ENCODE measurements at places on chromosomes 11 and 22.

DNA sequence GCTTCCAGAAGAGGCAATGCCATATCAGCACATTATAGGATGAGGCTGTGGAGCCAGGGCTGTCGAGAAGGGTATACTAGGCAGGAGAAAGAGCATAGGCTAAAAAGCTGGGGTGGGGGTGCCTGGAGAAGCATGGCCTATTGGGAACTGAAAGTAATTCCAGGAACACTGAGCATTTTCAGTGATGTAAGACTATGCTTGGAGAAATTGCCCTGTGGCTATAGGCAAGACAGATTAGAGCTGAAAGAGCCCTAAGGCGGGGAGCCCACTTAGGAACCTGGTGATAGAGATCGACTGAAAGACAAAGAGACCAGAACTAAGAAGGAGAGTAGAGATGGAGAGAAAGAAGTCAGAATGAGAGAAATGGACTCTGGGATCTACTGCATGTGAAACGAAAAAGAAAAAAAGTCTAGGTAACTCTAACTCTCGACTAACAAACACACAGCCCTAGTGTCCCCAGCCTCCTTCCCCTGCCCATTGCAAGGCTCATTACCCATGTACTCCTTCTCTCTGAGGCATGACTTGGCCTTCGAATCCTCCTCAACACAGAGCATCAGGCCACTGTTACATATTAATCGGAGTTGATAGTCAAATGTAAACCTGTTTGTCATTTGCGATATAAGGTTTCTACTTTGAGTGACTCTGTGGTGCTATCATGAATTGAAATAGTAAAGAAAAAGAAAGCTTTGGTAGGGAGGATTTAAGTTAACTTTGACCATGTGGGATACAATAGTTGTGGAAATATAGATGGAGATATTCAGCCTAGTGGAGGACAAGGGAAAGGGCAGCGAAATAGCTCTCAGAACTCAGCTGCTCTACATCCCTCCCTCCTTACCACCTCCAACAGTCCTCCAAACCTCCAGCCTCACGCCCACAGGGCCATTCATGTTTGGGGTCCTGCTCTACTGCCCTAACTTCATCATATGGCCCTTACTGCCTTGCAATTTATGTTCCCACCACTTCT, 52.3 kb upstream of the BMAL1 start:
- no peak for DNase-seq
- H3K27ac ChIP-seq: no peak overlapping the region
- no peaks in the 10 kb centered on the region for H3K36me3 ChIP-seq
- H3K4me3 ChIP-seq: no peak overlapping the region
- H3K4me1 ChIP-seq: peaks cover 2% of the 10 kb centered on the region
- H3K27me3 ChIP-seq: peaks cover 1% of the 10 kb centered on the region

- H3K4me1 ChIP-seq: peaks cover 44% of the 10 kb centered on the region
- no peak for DNase-seq
- no peak overlapping the region for H3K4me3 ChIP-seq
- H3K27me3 ChIP-seq: no peaks in the 10 kb centered on the region
These were observed 24.6 kb downstream of the DCPS start for GRCh38 chr11:126328444-126328843.

DNA sequence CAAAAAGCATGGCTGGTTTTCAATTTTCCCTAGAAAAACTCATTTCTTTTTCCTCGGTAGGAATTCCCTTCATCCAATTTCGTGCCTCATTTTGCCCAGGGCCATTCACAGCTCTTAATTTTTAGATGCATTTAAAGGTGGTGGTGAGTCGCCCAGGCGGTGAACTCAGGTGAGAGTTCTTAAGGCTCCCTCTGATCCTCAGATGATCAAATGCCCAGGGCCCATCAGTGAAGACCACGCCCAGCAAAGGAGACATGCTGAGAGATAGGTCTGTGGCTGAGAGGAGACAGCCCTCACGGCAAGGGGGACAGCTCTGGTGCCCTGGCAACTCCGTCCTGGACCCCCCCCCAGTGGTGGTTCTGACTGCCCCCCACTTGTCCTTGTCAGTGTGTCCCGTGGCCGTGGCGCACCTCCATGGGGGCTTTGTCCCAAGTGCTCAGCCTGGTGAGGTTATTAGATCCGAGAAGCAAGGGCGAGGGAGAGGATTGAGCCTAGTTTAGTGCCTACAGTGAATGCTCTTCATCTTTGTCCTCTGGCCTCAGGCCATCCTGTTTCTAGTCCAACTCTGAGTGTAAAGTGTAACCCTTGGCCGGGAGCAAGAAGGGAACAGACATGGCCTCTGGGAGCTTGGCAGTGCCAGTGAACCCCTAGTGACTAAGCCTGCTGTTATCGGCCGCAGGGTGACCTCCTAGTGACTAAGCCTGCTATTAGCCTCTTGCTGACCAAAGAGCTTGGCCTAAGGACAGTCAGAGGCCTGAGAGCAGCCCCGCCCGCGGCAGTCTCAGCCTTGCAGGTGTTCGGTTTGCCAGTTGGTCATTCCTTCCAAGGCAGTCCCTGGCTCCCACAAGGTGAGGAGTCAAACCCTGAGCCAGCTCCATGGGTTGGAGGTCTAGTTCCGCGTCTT, 83.5 kb downstream of the CTTN start:
- peaks cover 2% of the 10 kb centered on the region for H3K36me3 ChIP-seq
- DNase-seq: no peak
- H3K27ac ChIP-seq: no peak overlapping the region
- no peak overlapping the region for H3K4me3 ChIP-seq
- H3K4me1 ChIP-seq: no peaks in the 10 kb centered on the region
- peaks cover 7% of the 10 kb centered on the region for H3K27me3 ChIP-seq

DNA sequence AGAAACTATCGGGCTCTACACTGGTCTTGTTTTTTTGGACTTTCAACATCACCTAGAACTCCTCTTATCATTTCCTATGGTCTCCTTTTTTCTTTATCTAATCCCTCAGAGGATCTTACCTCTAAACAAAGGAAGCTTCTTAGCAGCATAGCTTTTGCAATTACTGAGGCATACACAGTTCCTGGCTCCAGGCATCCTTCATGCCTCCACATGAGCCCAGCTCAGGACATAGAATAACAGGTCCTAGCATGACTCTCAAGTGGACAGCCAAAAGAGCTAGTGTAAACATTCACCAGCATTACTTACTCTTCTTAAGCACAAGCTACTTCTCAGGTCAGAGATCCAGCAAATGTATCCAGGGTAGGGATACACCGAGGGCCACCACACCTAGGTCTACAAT, 17.1 kb downstream of the CFAP300 start:
- no peaks in the 10 kb centered on the region for H3K4me1 ChIP-seq
- H3K27ac ChIP-seq: no peak overlapping the region
- no peak for DNase-seq

GRCh38 chr22:46996595-46997310, 234.3 kb downstream of the TBC1D22A start:
- H3K36me3 ChIP-seq: peaks cover 26% of the 10 kb centered on the region
- H3K27ac ChIP-seq: peak overlapping the region; percentile 75
- no peaks in the 10 kb centered on the region for H3K27me3 ChIP-seq
- H3K4me3 ChIP-seq: no peak overlapping the region

DNA sequence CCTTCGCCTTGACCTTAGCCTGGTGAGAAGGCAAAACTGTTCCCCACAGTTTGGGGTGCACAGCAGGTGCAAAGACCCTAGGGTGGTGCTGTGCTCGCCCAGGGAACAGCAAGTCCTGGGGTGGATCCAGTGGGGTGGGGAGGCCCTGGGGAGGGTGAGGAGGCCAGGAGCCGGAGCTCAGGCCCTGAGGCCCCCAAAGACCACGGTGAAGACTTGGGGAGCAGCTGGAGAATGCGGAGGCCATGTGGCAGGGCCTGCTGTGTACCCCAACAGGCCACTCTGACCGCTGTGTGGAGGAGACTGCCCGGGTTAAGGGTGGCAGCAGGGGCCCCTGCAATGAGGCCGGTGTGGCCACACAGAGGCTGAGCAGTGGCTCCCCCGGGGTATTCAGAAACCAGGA, 101.1 kb upstream of the RTL6 start:
- no peak overlapping the region for H3K27ac ChIP-seq
- peaks cover 71% of the 10 kb centered on the region for H3K27me3 ChIP-seq

DNA sequence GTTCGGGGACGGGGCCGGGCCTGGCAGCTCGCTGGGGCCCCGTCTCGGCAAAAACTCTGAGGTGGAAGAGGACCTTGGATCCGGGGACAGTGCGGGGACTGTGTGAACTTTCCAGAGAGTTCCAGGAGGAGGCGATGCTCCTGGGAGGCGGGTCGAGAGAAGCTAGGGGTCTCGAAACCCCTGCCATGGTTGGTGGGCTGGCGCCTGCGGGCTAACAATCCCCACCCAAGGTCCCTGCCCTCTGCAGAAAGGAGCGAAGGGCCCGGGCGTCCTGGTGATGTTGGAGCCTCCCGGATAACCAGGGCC, 4.7 kb upstream of the GRK2 start:
- peaks cover 53% of the 10 kb centered on the region for H3K36me3 ChIP-seq
- H3K27ac ChIP-seq: no peak overlapping the region

GRCh38 chr22:27804470-27805297, 3.1 kb upstream of the MN1 start:
- H3K36me3 ChIP-seq: no peaks in the 10 kb centered on the region
- no peak overlapping the region for H3K4me3 ChIP-seq
- peaks cover 50% of the 10 kb centered on the region for H3K27me3 ChIP-seq
- H3K4me1 ChIP-seq: peaks cover 17% of the 10 kb centered on the region
- DNase-seq: no peak

GRCh38 chr11:61602775-61603569, 22.1 kb upstream of the SYT7 start:
- peaks cover 3% of the 10 kb centered on the region for H3K4me1 ChIP-seq
- H3K36me3 ChIP-seq: no peaks in the 10 kb centered on the region
- H3K27ac ChIP-seq: no peak overlapping the region
- no peak overlapping the region for H3K4me3 ChIP-seq
- H3K27me3 ChIP-seq: peaks cover 89% of the 10 kb centered on the region
- DNase-seq: no peak

DNA sequence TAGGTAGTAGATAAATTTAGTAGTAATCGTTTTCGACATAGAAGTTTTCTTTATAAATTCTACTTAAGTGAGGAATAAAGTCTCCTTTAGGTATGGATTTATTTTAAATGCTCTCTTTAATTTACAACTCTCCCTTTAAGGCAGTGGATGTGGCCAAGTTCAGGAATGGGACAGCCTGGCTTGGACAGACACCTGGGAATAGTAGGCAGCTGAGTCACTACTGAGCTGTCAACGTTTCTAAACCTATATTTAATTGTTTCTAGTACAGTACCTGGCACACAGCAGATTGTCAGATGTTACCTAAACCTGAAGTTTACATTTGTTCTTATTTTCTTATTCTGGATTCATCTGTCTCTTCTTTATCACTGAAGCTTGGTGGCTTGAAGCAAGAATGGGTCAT, 85.1 kb downstream of the DEPDC5 start:
- no peaks in the 10 kb centered on the region for H3K27me3 ChIP-seq
- peaks cover 37% of the 10 kb centered on the region for H3K36me3 ChIP-seq
- no peak overlapping the region for H3K4me3 ChIP-seq
- DNase-seq: no peak
- no peaks in the 10 kb centered on the region for H3K4me1 ChIP-seq

DNA sequence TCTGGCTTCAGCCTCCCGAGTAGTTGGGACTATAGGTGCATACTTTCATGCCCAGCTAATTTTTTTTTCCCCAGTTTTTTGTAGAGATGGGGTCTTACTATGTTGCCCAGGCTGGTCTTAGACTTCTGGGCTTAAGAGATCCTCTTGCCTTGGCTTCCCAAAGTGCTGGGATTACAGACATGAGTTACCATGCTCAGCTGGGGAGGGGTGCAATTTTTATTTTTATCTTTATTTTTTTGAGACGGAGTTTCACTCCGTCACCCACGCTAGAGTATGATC, 49.7 kb upstream of the A4GALT start:
- peaks cover 18% of the 10 kb centered on the region for H3K27me3 ChIP-seq
- H3K36me3 ChIP-seq: no peaks in the 10 kb centered on the region
- DNase-seq: no peak
- no peak overlapping the region for H3K4me3 ChIP-seq

GRCh38 chr22:38032681-38033521, 24.3 kb upstream of the PICK1 start:
- peaks cover 2% of the 10 kb centered on the region for H3K4me1 ChIP-seq
- H3K27ac ChIP-seq: no peak overlapping the region
- no peaks in the 10 kb centered on the region for H3K27me3 ChIP-seq

DNA sequence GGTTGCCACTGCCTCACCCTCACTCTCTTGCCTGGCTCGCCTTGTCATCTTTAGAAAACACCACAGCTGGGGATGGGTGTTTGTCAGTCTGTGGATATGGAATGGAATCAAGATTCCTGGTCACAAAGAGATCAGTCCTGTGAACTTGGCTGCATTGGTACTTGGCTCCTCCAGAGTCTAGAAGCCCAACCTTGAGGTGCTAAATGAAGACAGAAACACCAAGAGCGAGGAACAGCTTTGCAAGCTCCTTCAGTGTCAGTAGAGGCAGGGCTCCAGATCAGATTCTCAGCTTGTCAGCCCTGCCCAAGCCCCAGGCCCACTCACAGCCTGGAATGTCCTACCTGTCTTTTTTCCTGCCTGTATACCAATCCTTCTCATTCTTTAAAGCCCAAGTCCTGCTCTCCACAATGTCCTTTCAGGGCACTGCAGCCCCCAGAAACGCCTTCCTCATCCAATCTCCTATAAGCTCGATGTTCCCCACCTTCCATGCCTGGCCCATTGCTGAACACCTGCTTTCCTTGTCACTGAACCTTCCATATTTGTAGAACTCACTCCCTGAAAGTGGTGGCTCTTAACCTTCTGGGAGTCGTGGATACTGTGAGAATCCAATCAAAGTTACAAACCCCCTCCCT, 188.9 kb downstream of the BCR start:
- no peak overlapping the region for H3K4me3 ChIP-seq
- no peak for DNase-seq
- H3K4me1 ChIP-seq: no peaks in the 10 kb centered on the region

DNA sequence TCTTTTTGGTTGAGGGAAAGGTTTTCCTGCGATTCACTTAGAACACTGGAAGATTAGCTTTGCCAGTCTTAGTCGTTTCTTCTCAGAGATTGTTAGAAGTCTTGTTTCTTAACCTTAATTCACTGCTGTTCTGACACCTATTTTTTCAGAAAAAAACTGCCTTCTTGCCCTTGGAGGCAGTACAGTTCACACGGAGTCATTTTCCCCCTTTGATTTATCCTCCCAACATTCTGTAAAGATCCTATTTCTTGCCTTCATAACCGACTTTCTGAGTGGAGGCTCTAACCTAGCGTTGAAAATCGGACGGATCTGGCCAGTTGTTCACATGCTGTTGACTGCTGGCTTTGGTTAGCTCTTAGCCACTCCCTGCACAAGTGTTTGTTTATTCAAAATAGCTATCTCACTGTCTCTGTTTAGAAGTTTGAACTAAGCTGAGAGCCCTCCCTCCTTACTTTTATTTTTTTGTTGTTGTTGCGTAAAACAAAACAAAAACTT, 737 bp downstream of the BCL2L13 start:
- DNase-seq: no peak
- peaks cover 15% of the 10 kb centered on the region for H3K4me1 ChIP-seq
- peak overlapping the region; percentile 87 for H3K4me3 ChIP-seq
- no peaks in the 10 kb centered on the region for H3K27me3 ChIP-seq
- H3K27ac ChIP-seq: peak overlapping the region; percentile 99

DNA sequence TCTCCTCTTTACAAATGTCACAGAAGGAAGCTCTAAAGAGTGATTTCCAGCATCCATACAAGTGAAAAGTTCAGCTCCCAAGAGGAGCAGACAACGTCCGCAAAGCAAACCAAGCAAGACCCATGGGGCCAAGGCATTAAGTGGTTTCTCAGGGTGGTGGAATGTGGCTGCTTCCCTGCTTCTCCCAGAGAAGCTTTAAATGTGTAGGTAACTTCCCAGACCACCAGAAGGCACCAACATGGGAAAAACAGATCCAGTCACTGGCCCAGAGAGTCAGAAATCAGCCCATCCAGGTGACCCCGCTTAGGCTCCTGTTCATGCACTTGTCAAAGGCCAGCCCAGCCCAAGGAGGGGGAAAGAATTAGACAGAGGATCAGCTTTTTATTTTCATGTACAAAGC, 13.3 kb upstream of the PHF21A start:
- no peak overlapping the region for H3K4me3 ChIP-seq
- H3K36me3 ChIP-seq: no peaks in the 10 kb centered on the region
- DNase-seq: no peak
- H3K27me3 ChIP-seq: no peaks in the 10 kb centered on the region
- no peaks in the 10 kb centered on the region for H3K4me1 ChIP-seq
- no peak overlapping the region for H3K27ac ChIP-seq
